ENCODE measurements at places on chromosomes 2 and 18.
A peak's percentile ranks its signal among the peaks of the same experiment; 100 is the strongest.

GRCh38 chr18:28439870-28440269, 262.9 kb upstream of the CDH2 start:
- no peak for DNase-seq

- peak; percentile 4 for DNase-seq
Observed at GRCh38 chr18:22475426-22476100, 57.8 kb upstream of the CTAGE1 start.

GRCh38 chr2:219368690-219369191, 19.0 kb downstream of the DNPEP start:
- DNase-seq, result no peak

- DNase-seq, result no peak
Observed at GRCh38 chr2:215878476-215879063, 134.8 kb downstream of the MREG start.

DNA sequence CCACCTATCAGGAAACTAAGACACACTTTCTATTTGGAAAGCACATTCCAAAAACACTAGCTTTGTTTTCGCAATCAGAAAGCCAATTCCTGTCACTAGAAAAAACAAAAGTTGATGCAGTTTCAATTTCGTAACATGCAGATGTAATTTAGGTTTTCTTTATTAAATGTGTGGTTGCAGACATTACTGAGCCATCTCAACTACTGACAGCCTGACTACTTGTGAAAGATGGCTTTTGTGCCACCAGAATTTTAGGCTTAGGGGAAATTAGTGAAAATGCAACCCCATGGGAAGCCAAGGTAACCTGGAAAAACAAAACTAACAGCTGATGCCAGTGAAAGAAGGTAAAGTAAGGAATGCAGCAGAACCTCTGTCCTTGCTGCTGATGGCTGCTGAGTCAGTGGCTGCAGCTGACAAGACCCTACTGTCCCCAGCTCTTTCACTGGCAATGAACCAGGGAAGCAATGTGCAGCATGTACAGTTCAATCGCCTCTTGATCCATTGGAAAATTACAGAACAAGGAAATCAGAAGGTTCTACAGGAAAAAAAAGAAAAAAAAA, 34.9 kb downstream of the FEZ2 start:
- no peak for DNase-seq

DNA sequence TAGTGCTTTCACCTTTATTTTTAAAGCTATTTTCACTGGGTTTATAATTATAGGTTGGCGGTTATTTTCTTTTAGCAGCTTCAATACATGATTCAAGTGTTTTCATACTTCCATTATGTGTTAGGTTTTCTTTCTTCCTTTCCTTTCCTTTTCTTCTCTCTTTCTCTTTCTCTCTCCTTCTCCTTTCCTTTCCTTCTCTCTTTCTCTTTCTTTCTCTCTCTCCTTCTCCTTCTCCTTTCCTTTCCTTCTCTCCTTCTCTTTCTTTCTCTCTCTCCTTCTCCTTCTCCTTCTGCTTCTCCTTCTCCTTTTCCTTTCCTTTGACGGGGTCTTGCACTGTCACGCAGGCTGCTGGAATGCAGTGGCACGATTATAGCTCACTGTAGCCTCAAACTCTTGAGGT, 36.0 kb downstream of the HAUS1 start:
- DNase-seq, result no peak

- DNase-seq, result no peak
Observed at GRCh38 chr2:165791421-165792103, 2.5 kb downstream of the GALNT3 start.

GRCh38 chr2:138298900-138299299, 202.7 kb upstream of the SPOPL start:
- DNase-seq, result no peak

- DNase-seq, result peak; percentile 40
Observed at GRCh38 chr18:61901323-61901986, 8.6 kb upstream of the RNF152 start.

DNA sequence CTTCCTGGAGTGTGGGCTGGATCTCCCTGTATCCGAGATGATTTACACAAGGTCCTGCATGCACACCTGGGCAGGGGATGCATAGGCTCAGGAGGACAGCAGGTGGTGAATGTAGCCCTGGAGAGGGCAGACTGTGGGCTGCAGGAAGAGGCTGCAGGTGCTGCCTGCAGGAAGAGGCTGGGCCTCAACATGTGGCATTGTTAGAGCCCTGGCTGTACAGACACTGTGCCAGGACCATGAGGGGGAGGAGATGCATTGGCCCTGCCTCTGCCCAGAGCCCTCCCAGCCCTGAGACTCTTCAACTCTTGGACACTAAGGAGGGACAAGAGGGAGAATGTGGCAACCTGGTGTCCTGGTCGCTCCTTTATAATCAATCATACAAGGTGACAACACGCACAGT, 392.8 kb downstream of the TNS1 start:
- DNase-seq, result no peak

- no peak for DNase-seq
Observed at GRCh38 chr2:238030422-238031155, 30.2 kb upstream of the SCLY start.

GRCh38 chr2:187393211-187393610, 54.8 kb downstream of the CALCRL start:
- no peak for DNase-seq

GRCh38 chr18:8730080-8730827, 24.9 kb downstream of the MTCL1 start:
- no peak for DNase-seq

DNA sequence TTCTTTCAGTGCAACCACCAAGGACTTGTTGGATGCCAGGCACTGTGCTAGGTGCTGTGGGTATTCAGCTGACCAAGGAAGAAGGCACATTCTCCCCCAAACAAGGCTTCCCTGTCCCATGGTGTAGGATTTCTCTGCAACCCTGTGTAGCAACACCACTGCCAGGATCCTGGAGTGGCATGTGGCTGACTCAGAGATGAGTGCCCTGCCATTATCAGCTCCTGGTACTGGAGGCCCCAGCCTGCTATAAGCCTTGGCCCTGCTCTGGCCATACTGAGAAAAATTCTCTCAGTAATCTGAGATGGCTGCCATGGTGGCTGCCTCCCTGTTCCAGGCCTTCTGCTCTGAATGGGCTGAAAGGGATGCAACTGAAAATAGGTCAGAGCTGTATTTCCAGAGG, 4.3 kb downstream of the SMYD5 start:
- DNase-seq, result no peak

DNA sequence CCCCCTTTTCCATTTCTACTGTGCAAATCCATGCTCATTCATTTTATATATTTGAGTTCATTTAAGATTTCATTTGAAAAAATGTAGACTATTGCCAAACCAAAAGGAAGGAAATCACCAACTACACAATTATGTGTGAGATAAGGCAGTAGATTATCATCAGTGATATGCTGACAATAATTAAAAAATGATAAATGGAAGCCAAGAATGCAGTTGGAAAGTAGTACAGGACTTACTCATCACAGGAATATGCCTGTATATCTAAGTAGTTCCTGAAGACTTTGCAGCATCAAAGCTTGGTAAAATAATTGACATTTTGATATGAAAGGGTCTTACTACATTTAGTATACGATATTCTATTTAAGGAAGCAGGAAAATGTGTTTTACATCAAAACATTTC, 166.1 kb upstream of the OTX1 start:
- no peak for DNase-seq

DNA sequence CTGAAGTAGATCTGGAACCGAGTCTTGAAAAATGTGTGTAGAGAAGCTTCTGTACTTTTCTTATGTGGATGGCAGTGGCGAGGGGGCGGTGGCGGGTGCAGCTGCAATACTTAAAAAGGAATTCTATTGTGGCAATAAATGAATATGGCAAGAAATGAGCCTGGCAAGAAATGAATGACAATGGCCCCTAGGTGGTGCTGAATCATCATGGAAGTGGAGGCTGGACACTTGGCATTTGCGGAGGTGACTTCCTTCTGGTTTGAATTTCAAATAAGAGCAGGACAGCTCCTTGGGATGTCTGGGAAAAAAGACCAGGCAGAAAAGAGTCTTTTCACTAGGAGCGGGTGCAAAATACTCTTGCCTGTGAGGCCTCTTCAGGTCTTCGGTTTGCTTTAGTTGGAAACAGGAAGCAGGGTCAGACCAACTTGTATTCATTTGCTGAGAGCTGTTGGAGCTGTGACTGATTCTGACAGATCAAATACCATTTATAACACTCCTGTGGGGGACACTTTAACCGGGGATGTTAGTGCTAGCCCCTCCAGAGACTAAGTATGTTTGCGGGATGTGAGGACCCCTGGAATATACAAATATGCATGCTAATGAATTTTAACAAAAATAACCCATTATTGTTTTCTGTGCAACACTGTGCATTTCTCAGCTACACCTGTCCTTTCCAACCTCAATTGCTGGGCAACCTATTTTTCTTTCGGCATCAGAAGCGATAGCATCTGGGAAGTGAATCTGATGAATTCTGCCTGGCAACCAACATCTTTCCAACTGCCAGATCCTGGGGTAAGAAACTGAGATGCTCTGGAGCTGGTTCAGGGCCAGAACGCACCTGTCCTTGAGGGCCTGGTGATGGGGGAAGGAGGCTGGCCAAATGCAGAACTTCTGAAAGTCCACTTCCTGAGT, 35.4 kb downstream of the FASTKD2 start:
- DNase-seq, result peak; percentile 15

DNA sequence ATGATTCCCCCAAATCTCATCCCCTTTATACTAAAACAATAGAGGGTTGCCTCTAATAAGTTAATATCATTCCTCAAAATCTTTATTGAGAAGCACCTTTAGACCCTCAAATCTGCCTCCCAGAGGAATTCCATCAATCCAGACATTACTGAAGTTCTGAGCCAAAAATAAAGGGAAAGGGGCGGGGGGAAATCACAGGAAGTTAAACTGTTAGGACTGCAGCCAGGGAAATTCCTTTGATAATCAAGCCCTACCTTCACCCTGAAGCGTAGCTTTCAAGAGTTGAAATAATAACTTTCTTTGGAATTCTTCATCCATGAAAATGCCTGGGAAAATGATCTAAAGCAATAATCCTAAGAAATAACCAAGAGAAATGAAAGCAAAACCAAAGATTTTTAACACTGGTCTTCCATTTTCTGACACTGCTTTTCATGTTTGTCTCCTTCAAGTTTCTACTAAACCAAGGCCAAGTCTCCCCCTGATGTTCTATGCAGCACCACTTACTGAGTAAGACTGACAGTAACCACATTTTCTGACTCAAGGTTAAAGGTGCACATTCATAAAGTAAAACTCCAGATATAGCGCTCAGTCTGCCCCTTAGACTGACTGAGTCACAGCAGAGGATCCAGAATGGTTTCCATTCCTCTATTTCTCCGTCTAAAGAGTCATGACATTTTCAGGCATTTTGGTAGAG, 78.2 kb downstream of the TCF4 start:
- no peak for DNase-seq

DNA sequence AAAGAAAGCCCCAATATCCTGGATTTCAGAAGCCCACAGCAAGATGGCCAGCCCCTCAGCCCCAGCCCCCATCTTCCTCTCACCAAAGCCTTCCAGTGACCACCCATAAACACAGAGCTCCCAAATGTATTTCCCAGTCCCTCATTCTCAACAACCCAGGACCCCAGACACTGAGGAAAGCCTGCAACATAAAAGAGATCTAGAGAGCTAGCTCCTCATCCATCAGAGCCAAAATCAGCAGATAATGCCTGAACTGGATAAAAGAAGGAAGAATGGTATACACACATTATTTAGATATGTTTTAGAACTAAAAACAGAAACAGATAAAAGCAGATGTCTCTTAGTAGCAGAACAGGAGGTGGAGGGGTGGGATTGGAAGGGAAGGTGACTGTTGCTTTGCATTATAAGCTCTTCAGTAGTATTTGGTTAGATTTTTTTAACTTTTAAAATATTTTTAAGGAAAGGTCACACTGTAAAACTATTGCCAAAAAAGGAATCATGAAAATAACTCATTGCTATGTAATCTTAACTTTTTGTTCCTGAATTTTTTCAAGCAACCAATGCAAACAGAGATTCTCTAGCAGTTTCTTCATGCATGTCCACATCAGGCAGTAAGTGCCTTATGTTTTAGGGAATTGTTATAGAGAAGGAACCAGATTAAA, 144.2 kb upstream of the PKDCC start:
- DNase-seq, result no peak

DNA sequence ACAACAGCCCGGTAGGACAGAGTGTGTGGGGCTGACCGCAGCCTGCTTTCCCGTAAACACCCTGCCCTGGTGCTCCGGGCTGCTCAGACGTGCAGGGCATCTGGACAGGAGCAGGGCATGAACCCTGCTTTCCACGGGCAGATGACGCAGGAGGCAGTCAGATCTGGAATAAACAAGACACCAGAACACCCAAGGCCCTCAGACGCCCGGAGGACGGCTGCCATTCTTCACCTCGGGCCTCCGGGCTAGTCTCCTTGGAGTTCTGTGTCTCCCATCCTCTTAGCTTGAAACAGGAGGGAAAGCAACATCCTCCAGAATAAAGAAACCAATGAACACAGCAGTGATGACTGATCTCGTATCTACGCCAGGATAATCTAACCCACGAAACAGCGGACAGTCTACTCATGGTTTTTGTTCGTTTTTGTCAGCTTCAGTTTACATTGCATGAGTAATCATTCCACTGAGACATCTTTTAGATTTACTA, 7.3 kb downstream of the PXDN start:
- no peak for DNase-seq

GRCh38 chr2:238553159-238553558, 126.4 kb downstream of the ASB1 start:
- DNase-seq, result no peak

DNA sequence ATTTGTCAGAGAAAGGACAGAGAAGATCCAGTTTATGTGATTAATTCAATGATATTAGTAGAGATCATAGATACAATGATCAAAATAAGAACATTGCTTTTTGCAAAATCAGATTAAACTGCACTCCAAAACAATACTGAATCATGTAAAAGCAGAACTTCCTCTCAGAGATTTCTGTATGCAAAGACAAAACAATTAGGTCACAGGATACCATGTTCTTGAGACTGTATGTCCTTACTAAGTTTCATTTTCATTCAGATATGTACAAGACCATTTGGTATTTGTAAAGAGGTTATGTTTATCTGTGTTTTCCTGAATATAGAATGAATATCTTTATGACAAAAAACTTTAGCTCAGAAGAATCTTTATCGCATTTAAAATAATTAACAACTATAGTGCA, 161.8 kb downstream of the DLGAP1 start:
- no peak for DNase-seq

DNA sequence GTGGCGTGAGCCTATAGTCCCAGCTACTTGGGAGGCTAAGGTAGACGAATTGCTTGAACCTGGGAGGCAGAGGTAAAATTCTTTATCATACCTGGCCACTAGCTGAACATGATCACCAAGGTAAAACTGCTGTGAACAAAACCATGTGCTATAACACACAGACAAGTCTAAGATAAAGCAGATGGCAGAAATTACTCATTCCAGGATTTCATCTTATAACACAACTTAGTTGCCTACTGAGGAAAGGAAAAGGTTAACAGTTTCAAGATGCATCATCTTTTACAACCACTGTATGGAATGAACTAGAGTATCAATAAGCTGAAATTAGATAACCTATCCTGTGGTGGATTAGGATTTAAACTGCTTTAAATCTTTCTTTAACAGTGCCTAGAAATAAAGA, 8.3 kb downstream of the ARL5A start:
- DNase-seq, result no peak

DNA sequence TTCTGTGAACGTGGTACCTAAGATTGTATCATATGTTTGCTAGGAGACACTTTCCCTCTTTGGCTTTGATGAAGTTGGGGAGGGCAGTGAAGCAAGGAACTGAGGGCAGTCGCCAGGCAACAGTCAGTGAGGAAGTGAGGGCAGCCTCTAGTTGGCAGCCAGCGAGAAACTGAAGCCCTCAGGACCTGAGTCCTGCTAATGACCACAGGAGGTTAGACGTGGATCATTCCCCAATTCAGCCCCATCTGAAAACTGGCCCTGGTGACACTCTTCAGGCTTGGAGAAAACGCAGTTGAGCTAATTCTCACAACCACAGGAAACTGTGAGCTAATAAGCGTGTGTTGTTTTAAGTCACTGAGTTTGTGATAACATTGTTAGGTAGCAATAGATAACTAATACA, 84.5 kb upstream of the REG3G start:
- DNase-seq, result no peak
